ENCODE measurements at places on chromosomes 7 and 10. TPM values are rescaled to one million over a fixed set of nuclear protein-coding genes. Genes with fewer than 3 reads are reported as not detected.

TMEM176B gene
- 2.5 TPM for polyA plus RNA-seq

OR2A42 gene
- not detected for polyA plus RNA-seq

CDC14C gene
- polyA plus RNA-seq: not detected

PARP12 gene
- polyA plus RNA-seq: not detected

FANK1 gene
- polyA plus RNA-seq: 4.2 TPM

ZNF853 gene
- not detected for polyA plus RNA-seq

PLEKHA1 gene
- 15.0 TPM for polyA plus RNA-seq

PON1 gene
- not detected for polyA plus RNA-seq

GPR26 gene
- polyA plus RNA-seq: 0.67 TPM

PRSS37 gene
- polyA plus RNA-seq: 1.6 TPM

LRRTM3 gene
- polyA plus RNA-seq: 1.7 TPM

ACTR3C gene
- polyA plus RNA-seq: 27.7 TPM

FKBP9 gene
- polyA plus RNA-seq: 87.0 TPM

ANLN gene
- polyA plus RNA-seq: 2.1 TPM

TMEM26 gene
- not detected for polyA plus RNA-seq

All from Purkinje cell (primary cell).